Small intestine (tissue), 16 donors: ENCODE measurements at places on chromosomes 6 and 20.

DNA sequence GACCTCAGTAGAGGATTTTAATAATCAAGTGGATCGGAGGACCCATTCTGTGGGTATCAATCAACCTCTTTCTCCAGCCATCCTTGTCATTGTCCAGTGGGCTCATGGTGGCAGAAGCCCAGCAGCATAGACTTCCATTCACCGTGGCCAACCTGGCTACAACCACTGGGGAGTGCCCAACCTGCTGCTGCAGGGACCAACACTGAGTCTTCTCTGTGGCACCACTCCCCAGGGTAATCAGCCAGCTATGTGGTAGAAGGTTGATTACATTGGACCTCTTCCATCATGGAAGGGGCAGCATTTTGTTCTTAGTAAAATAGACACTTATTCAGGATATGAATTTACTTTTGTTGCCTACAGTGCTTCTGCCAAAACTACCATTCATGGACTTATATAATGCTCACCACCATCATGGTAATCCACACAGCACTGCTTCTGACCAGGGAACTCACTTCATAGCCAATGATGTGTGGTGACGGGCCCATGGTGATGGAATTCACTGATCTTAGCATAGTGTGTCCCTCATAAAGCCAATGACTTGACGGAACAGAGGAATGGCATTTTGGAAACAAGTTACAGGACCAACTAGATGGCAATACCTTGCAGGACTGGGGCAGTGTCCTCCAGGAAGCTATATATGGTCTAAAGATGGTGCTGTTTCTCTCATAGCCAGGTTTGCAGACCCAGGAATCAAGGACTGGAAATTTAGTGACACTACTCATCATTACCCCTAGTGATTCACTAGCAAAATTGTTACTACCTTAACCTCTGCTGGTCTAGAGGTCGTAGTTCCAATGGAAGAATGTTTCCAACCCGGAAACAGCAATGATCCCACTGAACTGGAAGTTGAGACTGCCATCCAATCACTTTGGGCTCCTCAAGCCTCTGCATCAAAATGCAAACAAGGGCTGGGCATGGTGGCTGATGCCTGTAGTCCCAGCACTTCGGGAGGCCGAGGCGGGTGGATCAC is 7.6 kb downstream of the CD24 start:
- DNase-seq: no peak

DNA sequence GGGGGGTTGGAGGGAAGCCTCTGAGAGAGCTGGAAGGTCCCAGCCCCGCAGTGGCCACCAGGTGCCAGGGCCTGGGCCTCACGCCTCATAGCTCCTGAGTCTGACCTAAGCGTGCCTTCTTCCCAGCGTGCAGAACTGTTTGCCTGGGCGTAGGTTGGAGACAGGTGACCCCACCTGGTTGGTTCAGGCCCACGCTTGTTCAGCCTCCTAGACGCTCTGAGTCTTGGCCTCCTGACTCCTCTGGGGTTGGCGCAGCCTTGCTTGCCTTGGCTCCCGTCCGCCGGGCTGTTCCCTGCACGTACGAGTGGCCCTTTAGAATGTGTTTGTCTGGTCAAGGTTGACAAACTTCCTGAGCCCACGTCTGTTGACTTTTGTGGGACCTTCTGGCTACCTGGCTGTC is 70.8 kb downstream of the EYA2 start:
- no peak for DNase-seq

DNA sequence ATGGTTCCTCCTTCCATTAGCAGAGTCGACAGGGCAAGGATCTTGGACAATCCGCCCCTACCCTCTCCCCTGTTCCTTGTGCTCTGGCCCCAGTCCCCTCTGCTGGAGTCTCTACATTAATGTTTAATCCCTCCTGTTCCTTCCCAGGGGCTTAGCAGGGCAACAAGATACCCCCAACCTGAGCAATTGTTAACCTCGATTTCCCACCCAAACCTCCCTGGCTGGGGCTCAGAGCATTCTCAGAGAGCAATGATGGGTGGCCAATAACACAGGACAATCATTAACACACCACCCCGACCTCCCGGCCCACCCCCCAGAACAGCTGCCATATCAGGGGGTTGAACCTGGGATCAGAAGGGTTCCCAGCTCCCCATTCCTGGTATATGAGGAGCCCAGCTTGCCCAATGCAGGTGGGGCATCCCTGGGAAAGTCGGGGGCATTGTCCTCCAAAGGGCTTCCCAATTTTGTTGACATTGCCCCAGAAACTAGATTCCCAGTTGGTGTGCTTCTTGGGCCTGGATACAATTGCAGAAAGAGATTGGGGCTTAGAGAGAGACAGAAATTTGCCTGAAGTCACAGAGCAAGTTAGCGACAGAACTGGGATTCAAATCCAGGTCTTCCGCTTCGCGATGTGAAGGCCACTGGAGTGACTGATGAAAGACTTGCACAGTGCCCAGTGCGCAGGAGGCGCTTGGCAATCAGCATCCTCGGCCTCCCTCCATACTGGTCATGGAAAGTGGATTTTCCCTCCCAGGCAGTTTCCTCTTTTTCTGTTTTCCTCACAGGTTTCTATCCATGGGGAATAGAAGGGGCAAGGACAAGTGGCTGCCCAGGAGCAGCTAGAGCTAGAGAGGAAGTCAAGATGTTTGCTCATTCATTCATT is 59.6 kb upstream of the TTPAL start:
- DNase-seq: no peak

- DNase-seq: no peak
Measured at GRCh38 chr6:169802790-169803189, 51.4 kb downstream of the ERMARD start.

DNA sequence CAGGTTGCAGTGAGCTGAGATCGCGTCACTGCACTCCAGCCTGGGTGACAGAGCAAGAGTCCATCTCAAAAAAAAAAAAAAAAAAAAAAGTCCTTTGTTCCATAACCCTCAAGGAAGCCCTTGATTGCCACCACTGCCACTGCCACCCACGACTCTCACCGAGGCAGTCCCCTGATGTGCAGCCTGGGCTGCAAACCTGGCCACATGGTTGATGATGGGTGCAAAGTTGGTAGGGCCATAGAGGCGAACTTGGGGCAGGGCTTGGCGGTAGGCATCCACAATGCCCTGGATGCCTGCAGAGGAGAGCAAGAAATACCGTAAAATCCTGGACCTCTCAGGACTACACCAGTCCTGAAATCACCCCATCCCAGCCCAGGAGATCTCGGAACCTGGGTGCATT is 11.5 kb downstream of the SPAG4 start:
- no peak for DNase-seq

DNA sequence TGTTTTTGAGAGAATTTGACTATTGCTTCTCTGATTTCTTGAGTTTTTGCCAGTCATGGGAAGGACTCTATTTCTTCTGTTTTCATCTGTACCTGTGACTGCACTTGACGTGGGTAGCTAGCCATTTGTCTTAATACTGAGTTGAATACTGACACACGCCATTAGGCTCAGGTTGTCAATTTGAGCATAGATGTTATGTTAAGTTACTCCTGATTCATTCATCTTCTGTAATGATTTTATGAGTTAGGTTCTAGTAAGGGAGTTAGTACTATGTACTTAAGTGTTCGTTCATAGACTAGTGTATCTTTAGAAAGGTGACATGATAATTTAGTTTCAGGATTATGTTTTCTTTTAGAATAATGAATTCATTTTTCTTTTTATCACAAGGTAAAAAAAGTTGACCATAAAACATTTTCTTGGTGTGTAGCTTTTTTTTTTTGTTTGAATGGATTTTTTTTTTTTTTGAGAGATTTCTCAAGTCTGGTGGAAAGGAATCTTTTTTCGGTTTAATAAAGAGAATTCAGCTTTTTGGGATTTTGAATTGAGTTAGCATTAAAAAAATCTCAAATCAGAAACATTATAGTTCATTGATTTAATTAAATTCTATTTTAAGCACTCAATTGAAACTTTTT is 1.7 kb downstream of the AFDN start:
- peak; percentile 58 for DNase-seq

- no peak for DNase-seq
Measured at GRCh38 chr6:104884867-104885517, 25.3 kb upstream of the HACE1 start.

DNA sequence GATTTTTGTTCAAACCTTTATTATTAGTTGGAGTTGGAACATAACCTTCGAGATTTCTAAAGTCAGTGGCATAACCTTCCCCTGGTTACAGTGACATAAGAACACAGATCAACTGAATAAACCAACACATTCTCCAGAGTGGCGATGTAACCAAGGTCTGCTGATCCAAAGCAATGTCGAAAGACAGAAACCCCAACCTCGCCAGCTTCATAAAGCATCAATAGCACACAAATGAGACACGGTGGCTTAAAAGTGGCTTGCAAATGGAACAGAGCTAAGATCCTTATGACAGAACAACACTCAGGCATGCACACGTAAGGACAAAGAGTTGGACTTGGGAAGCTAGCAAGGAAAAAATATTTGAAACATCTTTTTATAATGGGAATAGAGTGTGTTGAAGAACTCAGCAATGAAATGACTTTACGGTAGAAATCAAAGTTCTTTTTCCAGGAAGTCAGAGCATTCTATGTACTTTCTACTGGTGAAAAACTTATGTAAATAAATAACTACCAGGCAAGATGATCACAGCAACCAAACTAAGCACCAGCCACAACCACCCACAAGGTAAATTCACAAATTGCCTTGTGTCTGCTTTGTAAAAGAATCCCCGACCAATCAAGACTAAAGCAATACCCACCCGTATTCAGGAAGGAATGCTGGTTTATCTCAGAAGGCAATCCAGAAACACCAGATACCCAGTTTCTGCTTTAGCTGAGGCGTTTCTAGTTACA is 61.0 kb upstream of the NHSL1 start:
- peak; percentile 37 for DNase-seq

DNA sequence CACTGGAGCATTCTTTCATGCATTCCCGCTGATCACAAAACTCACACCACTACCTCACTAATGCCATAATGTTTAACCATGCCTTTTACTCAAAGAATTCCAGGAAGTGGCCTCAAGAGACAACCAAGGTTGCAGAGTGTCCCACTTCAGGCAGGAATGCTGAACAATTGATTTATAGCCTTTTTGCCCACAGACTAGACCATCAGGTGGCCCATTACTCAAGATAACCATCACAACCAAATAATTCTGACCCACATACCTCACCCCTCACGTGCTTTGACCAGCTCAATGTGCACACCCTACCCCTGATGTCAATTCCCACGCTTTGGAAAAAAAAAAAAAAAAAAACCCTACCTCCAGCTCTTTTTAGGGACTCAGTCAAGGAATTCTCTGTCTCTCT is 220.6 kb upstream of the UFL1 start:
- DNase-seq: no peak

DNA sequence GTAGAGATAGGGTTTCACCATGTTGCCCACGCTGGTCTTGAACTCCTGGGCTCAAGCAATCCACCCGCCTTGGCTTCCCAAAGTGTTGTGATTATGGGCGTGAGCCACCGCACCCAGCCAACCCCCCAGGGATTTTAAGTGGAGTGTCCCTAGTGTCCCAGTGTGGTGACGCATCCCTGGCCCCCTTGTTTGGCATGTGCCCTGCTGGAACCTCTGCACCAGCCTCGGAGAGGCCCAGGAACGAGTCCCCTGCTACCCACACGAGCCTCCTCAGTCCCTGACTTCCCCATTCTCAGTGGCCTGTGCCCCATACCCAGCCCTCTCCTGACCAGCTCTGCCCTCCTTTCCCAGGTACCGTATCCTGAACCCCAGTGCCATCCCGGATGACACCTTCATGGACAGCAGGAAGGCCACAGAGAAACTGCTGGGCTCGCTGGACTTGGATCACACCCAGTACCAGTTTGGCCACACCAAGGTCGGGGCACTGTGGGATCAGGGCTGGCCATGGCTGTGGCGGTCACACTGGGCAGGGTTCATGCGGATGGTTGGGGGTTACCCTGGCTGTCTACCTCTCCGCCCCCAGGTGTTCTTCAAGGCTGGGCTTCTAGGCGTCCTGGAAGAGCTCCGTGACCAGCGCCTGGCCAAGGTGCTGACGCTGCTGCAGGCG is 37.2 kb downstream of the MYH7B start:
- no peak for DNase-seq

- DNase-seq: no peak
Measured at GRCh38 chr20:11895861-11896387, 21.8 kb upstream of the BTBD3 start.
